Cardiac fibroblast (primary cell): ENCODE measurements at places on chromosomes 16 and 17.
A peak's percentile ranks its signal among the peaks of the same experiment; 100 is the strongest.

DNA sequence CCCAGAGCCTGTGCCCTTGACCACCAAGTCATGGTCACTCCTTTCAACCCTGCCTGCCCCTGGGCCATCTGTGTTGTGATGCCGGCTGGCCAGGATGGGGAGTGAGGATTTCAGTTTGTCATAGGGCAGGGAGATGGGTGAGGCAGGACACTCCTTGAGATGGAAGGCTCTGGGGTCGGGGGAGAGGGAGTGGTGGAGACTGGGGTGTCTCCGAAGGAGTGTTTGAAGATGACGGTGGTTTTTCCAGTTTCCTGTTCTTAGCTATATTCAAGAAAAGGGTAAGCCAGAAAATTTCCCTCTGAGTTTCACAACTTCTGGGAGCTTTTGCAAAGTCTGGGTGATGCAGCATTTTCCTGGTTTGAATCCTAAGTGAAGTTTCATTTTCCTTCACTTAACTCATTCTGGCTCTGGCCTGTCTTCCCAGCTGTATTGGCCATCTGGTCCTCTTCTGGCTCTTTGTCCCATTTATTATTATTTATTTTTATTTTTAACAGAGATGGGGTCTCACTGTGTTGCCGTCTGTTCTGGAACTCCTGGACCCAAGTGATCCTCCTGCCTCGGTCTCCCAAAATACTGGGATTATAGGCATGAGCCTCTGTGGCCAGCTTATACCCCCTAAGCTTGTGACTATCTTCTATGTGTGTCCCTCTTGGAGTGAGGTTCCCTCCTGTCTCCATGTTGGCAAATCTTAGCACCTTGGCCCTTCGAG is 27.7 kb downstream of the ABCC1 start:
- DNase-seq: peak; percentile 81

- DNase-seq: peak; percentile 95
Measured at GRCh38 chr17:58679263-58680037, 12.4 kb downstream of the TEX14 start.

GRCh38 chr17:74567397-74567796 is at the start of gene CD300H:
TSS of gene CD300H (minus strand) at chr17:74567509.
- DNase-seq: no peak

- no peak for DNase-seq
Measured at GRCh38 chr17:57284984-57285646, 28.8 kb downstream of the MSI2 start.

DNA sequence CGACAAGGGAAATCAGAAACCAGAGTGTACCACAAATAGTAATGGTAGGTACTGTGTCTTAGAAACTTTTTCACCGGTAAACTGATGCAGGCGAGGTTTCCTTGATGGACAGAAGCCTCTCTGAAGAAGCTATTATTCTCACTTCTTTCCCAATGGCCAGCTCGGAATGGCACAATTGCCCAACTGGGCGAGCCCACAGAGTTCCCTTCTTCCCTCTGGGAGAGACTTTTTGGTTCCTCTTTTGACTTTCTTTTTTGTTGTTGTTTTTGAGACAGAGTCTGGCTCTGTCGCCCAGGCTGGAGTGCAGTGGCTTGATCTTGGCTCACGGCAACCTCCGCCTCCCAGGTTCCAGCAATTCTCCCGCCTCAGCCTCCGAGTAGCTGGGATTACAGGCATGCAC is 16.9 kb downstream of the SLC43A2 start:
- no peak for DNase-seq
